ENCODE measurements at places on chromosomes 3 and 15. TPM values are rescaled to one million over a fixed set of nuclear protein-coding genes. Genes with fewer than 3 reads are reported as not detected.

- peak; percentile 52 for DNase-seq
These were observed 842 bp downstream of the FSTL1 start for GRCh38 chr3:120449701-120450599.

DNA sequence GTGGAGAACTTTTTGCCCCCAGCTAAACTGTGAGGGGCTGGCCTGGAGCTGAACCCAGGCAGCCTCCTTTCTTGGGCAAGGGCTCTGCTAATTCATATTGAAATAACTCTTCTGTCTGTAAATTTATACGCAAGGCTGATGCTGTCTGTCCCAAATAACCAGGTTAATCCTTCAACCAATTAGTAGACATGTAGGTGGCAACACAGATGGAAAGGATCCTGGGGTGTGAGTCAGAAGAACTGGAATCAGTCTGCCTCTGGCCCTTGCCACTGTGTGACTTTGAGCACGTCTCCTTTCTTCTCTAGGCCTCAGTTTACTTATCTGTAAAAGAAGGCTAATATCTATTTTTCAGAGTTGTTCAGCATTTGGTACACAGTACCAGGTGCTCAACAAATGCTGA lies 48.3 kb upstream of the IREB2 start:
- no peak for DNase-seq

DNA sequence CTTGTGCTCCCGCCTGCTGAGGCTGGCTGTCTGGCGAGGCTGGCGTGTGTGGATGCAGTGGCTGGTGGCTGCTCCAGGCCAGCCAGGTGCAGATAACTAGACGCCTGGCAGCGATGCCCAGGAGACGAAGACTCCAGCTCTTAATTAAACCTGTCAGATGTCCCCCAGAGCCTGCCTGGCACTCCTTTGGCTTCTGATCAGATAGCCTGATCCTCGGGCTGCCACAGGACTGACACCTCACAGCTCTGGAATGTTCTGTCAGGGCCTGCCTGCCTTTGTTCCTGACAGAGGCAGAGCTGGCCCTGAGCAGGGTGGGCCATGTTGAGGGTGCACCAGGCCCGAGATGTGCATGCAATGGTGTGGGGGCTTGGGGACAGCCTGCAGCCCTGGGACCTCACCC lies 36.5 kb downstream of the PLXNA1 start:
- DNase-seq = peak; percentile 67

- no peak for DNase-seq
These were observed 101.6 kb downstream of the CGNL1 start for GRCh38 chr15:57477736-57478522.

- DNase-seq = peak; percentile 36
These were observed 251.9 kb upstream of the TGFBR2 start for GRCh38 chr3:30354513-30354912.

DNA sequence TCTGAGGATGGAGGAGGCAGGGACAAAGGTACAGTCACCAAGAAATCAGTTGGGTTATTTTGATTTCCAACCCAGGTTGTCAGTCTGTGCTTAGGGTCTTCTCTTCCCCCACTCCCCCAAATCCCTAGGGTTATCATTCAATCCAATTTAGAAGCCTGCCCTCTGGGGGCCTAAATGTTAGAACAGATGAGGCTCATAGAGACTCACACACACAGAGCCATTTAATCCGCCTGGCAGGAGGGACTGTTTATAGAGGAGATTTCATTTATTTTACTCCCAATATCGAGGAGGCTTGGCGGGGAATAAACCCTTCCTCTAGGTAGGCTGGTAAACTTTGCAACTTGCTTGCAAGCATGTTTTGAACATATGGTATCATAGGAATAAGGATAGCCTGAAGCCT lies 52.8 kb downstream of the RHCG start:
- DNase-seq = no peak

- no peak for DNase-seq
These were observed 6.8 kb upstream of the CCR3 start for GRCh38 chr3:46235425-46235824.

DNA sequence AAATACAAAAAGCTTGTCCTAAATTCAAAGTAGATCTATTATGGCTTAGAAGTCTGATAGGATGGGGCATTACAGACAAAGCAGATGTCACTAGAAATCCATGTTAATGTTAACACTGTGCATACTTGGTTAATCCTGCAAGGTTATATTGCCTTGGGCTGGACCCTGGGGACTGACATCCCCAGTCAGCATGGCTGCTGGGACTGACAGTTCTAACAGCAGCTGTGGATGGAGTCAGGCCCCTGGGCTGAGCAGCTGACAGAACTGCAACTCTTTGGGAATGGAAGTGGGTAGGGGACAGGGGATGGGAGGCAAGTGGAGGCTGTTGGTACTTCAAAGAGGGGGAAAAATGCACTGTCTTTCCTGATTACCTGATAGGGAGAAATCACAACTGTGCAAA lies 7.5 kb downstream of the P2RY1 start:
- DNase-seq = no peak

The AADACL2 gene
- total RNA-seq = not detected

The CPLX3 gene
- total RNA-seq = 3.6 TPM

The CKMT1A gene
- total RNA-seq = 2.3 TPM

The GOLGA6L10 gene
- 0.14 TPM for total RNA-seq

The IRAK2 gene
- 7.2 TPM for total RNA-seq

The GRM7 gene
- not detected for total RNA-seq

The CAND2 gene
- 6.2 TPM for total RNA-seq

Measured in adrenal gland (tissue), 19 donors.